ENCODE measurements at places on chromosomes 13 and 19.

- no peak for DNase-seq
Measured at GRCh38 chr13:33870046-33870668, 52.2 kb downstream of the RFC3 start.

DNA sequence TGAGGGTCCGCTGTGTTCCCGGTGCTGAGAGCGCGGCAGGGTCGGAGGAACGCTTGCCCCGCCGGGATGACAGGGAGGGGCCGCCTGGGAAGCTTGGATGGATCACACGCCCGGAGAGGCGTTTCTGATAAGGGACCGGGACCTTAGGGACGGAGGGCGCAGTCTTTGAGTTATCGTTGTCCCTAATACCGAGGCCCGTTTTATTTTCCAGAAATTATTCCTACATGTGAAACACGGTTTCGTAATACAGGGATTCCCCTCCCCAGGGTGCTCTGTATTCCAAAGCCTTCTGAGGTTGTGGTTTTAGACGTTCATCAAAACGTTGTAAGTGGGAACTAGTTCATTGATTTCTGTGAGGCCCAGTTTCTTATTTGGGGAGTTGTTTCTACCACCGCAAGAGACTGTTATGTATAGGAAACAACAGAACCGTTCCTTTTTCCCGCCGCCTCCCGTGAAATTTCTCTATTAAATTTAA, 752 bp downstream of the PDCD5 start:
- DNase-seq: no peak

DNA sequence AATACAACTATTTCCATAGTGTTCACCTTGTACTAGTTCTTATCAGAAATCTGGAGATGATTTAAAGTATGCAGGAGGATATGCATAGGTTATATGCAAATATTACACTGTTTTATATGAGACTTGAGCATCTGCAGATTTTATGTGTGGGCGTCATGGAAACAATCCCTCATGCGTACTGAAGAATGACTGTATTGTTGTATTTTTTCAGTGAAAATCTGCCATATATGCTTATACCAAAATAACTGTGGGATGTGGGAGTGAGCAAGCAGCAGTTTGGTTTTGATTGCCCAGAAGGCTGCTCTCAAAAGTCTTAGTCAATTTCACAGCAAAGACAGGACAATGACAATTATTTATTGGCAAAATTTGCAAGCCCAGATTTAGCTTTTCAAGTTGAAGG, 238.8 kb upstream of the PCDH20 start:
- no peak for DNase-seq

DNA sequence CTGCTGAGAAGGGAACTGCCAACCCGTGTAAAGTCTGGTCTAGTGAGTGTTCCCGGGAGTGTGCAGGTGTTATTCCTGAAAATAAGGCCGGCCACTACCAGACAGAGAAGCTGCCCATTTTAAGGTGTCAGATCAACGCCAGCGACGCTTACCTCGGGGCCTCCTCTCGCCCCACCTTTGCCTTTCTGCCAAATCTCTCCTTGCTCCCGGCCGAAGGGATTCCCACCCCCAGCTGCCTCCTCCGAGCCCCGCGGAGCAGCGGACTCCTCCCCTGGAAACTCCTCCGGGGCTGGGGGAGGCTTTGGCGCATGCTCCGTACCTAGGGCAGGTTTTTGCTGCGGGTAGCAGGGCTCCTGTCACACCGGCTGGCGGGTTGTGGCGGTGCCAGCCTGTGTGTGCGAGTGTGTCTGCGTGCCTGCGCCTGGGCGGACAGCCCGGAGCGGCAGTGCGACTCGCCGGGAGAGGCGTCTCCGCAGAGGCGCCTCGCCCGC, at the start of gene HS6ST3:
Gene HS6ST3, plus strand, starts transcription at position 359 of the 491 bp plus-strand sequence.
- DNase-seq: no peak

GRCh38 chr13:80547885-80548825, 207.2 kb upstream of the SPRY2 start:
- DNase-seq: no peak

DNA sequence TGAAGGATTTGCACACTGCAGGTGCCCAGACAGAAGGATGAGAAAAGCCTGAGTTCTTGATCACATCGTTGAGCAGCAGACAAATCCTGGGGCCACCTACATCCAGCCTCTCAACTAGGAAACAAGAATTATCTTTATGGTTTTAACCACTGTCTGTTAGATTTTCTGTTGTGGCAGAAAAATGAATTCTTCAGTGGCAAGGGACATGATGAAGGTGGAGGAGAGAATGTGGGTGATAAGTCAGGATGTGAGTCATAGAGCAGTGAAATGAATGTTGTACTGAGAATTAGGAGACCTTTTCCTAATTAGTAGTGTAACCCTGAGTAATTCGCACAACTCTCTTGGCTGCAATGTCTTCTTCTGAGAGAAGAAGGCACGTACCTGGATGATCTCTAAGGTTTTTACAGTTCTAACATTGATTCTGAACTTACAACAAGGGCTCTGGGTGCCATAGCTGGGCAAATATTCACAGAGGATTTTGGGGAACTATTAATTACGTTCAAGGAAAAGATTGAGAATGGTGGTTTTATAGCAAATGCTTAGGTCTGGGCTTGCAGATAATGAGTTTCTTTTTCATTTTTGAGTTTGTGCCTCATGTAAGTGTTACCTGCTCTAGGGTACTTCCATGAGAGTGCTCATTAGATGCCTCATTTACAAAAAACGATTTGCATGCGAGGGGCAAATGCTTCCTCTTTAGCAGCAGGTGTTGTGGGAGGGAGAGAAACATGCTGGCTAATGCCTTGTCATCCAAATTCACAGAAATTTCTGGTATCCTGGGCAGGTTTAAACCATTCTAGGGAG, 111.0 kb upstream of the KL start:
- no peak for DNase-seq

GRCh38 chr19:1862424-1863327, 703 bp downstream of the KLF16 start:
- peak; percentile 58 for DNase-seq
